Suprapubic skin (tissue), 4 donors: ENCODE measurements at places on chromosomes 16 and 17.

DNA sequence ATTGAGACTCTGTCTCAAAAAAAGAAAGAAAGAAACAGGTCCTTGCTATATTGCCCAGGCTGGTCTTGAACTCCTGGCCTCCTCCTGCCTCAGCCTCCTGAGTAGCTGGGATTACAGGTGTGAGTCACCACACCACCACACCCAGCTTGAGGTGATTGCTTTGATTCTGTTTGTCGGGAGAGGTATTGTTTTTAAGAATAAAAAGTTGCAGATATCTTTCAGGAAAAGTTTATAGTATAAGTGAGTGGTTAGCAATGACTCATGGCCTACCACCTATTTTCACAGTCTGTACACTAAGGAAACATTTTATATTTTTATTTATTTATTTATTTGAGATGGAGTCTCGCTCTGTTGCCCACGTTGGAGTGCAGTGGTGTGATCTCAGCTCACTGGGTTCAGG lies 45.0 kb downstream of the RHOT1 start:
- no peaks in the 10 kb centered on the region for H3K4me1 ChIP-seq

DNA sequence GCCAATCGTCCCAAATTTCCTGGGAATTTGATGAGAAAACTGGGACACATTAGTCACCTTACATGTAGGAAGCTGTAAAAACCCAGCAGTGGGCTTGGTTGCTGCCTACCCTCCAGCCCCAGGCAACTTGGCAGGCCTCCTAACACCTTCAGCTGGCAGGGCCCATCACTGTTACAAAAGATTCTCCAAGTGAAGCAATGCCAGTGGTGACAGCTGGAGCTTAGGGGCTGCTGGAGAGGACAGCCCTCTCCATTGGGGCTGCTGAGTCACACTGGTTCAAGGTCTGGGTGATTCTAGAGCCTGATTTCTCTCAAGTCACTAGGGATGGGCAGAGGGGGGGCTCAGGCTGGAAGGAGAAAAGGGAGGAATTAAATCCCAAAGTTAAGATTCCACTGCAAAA lies 180.6 kb downstream of the COPRS start:
- DNase-seq, result peak; percentile 29
- no peaks in the 10 kb centered on the region for H3K36me3 ChIP-seq
- no peak overlapping the region for H3K27ac ChIP-seq
- H3K27me3 ChIP-seq, result no peaks in the 10 kb centered on the region
- H3K4me1 ChIP-seq, result peaks cover 24% of the 10 kb centered on the region

- H3K27ac ChIP-seq, result no peak overlapping the region
- H3K4me3 ChIP-seq, result no peak overlapping the region
- H3K36me3 ChIP-seq, result peaks cover 12% of the 10 kb centered on the region
- H3K27me3 ChIP-seq, result no peaks in the 10 kb centered on the region
- DNase-seq, result no peak
- H3K4me1 ChIP-seq, result no peaks in the 10 kb centered on the region
Measured at GRCh38 chr16:56814537-56815432, 50.2 kb upstream of the SLC12A3 start.

GRCh38 chr17:42399948-42400843 lies 12.0 kb upstream of the STAT3 start:
- peak overlapping the region; percentile 38 for H3K27ac ChIP-seq
- H3K4me1 ChIP-seq, result peaks cover 42% of the 10 kb centered on the region
- no peaks in the 10 kb centered on the region for H3K27me3 ChIP-seq
- no peak overlapping the region for H3K4me3 ChIP-seq

- H3K27me3 ChIP-seq, result no peaks in the 10 kb centered on the region
- DNase-seq, result no peak
- H3K27ac ChIP-seq, result no peak overlapping the region
- H3K4me1 ChIP-seq, result no peaks in the 10 kb centered on the region
Measured at GRCh38 chr16:63244631-63245030, 1208.4 kb upstream of the CDH8 start.

DNA sequence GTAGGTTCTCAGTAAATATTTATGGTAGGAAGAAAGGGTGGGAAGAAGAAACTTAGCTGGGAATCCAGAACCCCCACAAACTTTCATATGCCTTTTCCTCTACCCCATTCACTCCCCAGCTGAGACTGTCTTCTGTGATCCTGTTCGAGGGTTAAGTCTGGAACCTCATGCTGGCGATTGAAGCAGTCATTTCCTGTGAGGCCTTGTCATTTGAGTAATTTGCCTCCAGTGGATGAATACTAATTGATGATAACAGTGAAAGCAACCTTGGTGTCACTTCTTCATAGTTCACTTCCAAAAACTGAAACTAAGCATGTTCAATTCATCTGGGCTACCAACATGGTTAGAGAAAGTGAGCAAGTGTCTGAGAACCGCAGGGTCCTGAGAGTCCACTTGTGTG lies 401.2 kb downstream of the CDH13 start:
- no peak overlapping the region for H3K4me3 ChIP-seq
- no peaks in the 10 kb centered on the region for H3K36me3 ChIP-seq
- H3K27me3 ChIP-seq, result no peaks in the 10 kb centered on the region
- no peaks in the 10 kb centered on the region for H3K4me1 ChIP-seq

GRCh38 chr16:68517606-68518166 lies 21.4 kb upstream of the ZFP90 start:
- DNase-seq, result no peak
- no peaks in the 10 kb centered on the region for H3K27me3 ChIP-seq
- peaks cover 9% of the 10 kb centered on the region for H3K4me1 ChIP-seq
- no peak overlapping the region for H3K27ac ChIP-seq
- no peaks in the 10 kb centered on the region for H3K36me3 ChIP-seq
- no peak overlapping the region for H3K4me3 ChIP-seq

DNA sequence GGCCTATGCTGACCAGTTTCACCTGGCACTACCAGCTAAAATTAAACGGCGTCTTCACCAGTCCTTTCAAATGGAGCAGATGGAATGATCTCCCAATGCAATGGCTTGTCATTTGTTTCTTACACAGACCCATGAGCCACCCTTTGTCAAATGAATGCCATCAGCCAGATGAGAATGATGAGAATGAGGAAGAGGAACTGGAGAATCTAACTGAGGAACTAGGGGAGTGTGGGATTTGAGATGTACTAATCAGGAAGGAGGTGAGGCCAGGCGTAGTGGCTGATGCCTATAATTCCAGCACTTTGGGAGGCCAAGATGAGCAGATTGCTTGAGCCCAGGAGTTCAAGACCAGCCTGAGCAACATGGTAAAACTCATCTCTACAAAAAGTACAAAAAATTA lies 116.4 kb downstream of the HS3ST3A1 start:
- H3K4me3 ChIP-seq, result no peak overlapping the region
- no peaks in the 10 kb centered on the region for H3K36me3 ChIP-seq
- no peaks in the 10 kb centered on the region for H3K4me1 ChIP-seq
- no peaks in the 10 kb centered on the region for H3K27me3 ChIP-seq
- no peak overlapping the region for H3K27ac ChIP-seq
- no peak for DNase-seq

DNA sequence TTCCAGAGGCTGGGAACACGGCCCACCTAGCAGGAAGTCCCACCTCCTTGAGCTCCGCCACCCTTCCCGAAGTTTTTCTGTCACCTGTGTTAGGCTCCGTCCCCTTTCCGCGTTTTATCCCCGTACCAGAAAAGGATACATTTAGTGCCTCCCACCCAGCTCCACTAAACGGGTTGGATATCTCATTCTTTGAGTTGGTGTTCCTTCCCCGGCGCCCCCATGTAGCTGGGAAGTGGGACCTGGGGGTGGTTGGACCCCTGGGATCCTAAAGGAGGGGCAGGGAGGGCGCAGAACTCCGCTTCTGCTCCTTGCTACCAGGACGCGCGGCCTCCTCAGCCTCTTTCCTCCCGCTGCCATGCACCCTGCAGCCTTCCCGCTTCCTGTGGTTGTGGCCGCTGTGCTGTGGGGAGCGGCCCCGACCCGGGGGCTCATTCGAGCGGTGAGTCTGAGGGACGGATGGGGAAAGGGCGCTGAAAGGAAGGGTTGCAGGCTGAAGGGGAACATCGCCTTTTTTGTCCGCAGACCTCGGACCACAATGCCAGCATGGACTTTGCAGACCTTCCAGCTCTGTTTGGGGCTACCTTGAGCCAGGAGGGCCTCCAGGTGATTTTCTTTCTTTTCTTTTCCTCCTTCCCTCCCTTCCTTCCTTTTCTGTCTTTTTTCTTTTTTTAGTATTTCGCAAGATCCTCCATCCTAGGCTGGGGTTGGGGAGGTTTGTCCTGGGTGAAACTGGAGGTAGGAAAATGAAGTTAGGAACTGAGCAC lies 669 bp downstream of the RNF167 start:
- H3K27ac ChIP-seq, result peak overlapping the region; percentile 96
- H3K4me1 ChIP-seq, result peaks cover 64% of the 10 kb centered on the region
- H3K4me3 ChIP-seq, result peak overlapping the region; percentile 68
- peaks cover 53% of the 10 kb centered on the region for H3K36me3 ChIP-seq
- H3K27me3 ChIP-seq, result no peaks in the 10 kb centered on the region

GRCh38 chr17:18076936-18077335 lies 10.8 kb upstream of the DRG2 start:
- no peaks in the 10 kb centered on the region for H3K36me3 ChIP-seq
- H3K4me1 ChIP-seq, result no peaks in the 10 kb centered on the region
- H3K27ac ChIP-seq, result no peak overlapping the region
- H3K4me3 ChIP-seq, result no peak overlapping the region
- no peak for DNase-seq
- peaks cover 3% of the 10 kb centered on the region for H3K27me3 ChIP-seq

- peaks cover 56% of the 10 kb centered on the region for H3K36me3 ChIP-seq
- H3K4me3 ChIP-seq, result no peak overlapping the region
- no peak overlapping the region for H3K27ac ChIP-seq
- peaks cover 12% of the 10 kb centered on the region for H3K4me1 ChIP-seq
Measured at GRCh38 chr17:75945211-75945610, 4.4 kb upstream of the FBF1 start.

- no peak for DNase-seq
- peaks cover 56% of the 10 kb centered on the region for H3K27me3 ChIP-seq
- H3K27ac ChIP-seq, result no peak overlapping the region
- H3K4me1 ChIP-seq, result no peaks in the 10 kb centered on the region
- no peaks in the 10 kb centered on the region for H3K36me3 ChIP-seq
- H3K4me3 ChIP-seq, result no peak overlapping the region
Measured at GRCh38 chr17:56603486-56604238, 10.2 kb downstream of the NOG start.

- H3K36me3 ChIP-seq, result no peaks in the 10 kb centered on the region
- no peaks in the 10 kb centered on the region for H3K4me1 ChIP-seq
- H3K27me3 ChIP-seq, result peaks cover 28% of the 10 kb centered on the region
- DNase-seq, result no peak
- no peak overlapping the region for H3K27ac ChIP-seq
Measured at GRCh38 chr16:71409011-71409775, 32.7 kb downstream of the TLE7 start.

GRCh38 chr17:51946311-51946710 lies 212.2 kb downstream of the CA10 start:
- no peaks in the 10 kb centered on the region for H3K36me3 ChIP-seq
- no peaks in the 10 kb centered on the region for H3K4me1 ChIP-seq
- DNase-seq, result no peak

GRCh38 chr16:89288577-89288844 lies 71.0 kb downstream of the ZNF778 start:
- no peak overlapping the region for H3K27ac ChIP-seq
- DNase-seq, result no peak
- H3K36me3 ChIP-seq, result peaks cover 65% of the 10 kb centered on the region
- no peak overlapping the region for H3K4me3 ChIP-seq

GRCh38 chr17:44672479-44673093 lies 16.3 kb downstream of the MEIOC start:
- H3K27ac ChIP-seq, result no peak overlapping the region
- H3K4me1 ChIP-seq, result no peaks in the 10 kb centered on the region
- H3K4me3 ChIP-seq, result no peak overlapping the region
- DNase-seq, result no peak
- no peaks in the 10 kb centered on the region for H3K27me3 ChIP-seq

DNA sequence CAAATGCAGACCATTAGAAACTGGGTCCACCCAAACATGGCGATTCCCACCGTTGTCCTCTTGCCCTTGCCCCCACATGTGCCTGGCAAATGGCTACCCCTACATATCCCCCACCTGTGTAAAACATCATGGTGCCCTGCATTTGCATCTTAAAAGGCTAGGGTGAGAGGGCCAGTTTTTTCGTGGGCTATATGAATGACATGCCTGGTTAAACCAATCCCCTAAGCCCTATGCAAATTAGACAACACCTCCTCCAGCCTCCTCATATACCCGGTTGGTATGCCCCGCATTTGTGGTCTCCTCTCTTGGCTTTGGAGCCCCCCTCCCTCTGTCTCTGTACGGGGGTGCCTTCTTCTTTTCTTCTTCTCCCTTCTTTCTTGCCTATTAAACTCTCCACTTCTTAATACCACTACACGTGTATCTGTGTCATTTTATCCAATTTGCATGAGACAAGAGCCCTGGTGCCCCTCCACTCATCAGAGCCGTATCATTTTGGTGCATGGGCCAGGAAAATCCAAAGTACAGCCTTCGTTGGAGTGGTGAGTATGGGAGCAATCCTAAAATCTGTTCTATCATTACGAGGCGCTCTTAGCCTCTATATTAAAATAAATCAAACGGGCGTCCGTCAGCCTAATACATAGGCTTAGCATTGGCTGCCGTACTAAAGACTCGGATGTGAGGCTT lies 30.1 kb downstream of the QPRT start:
- no peaks in the 10 kb centered on the region for H3K36me3 ChIP-seq
- H3K27ac ChIP-seq, result no peak overlapping the region
- no peaks in the 10 kb centered on the region for H3K27me3 ChIP-seq
- H3K4me1 ChIP-seq, result peaks cover 8% of the 10 kb centered on the region
- H3K4me3 ChIP-seq, result no peak overlapping the region
- DNase-seq, result no peak

GRCh38 chr17:66441101-66441661 lies 138.8 kb downstream of the PRKCA start:
- no peak for DNase-seq
- H3K4me1 ChIP-seq, result peaks cover 7% of the 10 kb centered on the region
- no peak overlapping the region for H3K27ac ChIP-seq

DNA sequence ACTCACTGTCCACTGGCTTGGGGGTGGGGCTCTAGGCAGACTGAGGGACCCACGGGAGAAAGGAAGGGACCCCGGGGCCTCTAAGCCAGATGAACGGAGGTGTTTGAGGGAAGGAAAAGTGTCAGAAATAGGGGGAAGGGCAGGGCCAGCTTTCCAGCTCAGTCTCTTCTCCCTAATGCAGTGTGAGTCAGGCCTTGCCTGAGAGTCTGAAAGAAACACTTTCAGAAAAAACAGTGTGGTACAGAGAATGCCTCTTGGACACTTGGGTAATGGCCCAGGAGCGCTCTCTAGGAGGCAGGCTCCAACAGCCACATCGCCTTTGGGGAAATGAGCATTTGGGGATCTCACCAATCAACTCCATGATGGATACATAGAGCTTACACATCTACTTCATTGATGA lies 46.9 kb downstream of the NDEL1 start:
- peaks cover 44% of the 10 kb centered on the region for H3K36me3 ChIP-seq
- H3K27me3 ChIP-seq, result no peaks in the 10 kb centered on the region
- H3K27ac ChIP-seq, result no peak overlapping the region
- H3K4me3 ChIP-seq, result no peak overlapping the region
- H3K4me1 ChIP-seq, result peaks cover 17% of the 10 kb centered on the region

- H3K27me3 ChIP-seq, result no peaks in the 10 kb centered on the region
- H3K4me1 ChIP-seq, result peaks cover 50% of the 10 kb centered on the region
- peak overlapping the region; percentile 85 for H3K27ac ChIP-seq
- DNase-seq, result no peak
- no peaks in the 10 kb centered on the region for H3K36me3 ChIP-seq
Measured at GRCh38 chr17:76499267-76499667, 2.0 kb downstream of the RHBDF2 start.

- peaks cover 46% of the 10 kb centered on the region for H3K4me1 ChIP-seq
- peak overlapping the region; percentile 52 for H3K27ac ChIP-seq
Measured at GRCh38 chr16:25110387-25110947, 1.1 kb upstream of the LCMT1 start.

- peak overlapping the region; percentile 88 for H3K4me3 ChIP-seq
- peak overlapping the region; percentile 97 for H3K27ac ChIP-seq
- no peaks in the 10 kb centered on the region for H3K27me3 ChIP-seq
- no peak for DNase-seq
Measured at GRCh38 chr16:48609652-48610029, 339 bp downstream of the N4BP1 start.
